ENCODE measurements at places on chromosomes 1 and 21.

DNA sequence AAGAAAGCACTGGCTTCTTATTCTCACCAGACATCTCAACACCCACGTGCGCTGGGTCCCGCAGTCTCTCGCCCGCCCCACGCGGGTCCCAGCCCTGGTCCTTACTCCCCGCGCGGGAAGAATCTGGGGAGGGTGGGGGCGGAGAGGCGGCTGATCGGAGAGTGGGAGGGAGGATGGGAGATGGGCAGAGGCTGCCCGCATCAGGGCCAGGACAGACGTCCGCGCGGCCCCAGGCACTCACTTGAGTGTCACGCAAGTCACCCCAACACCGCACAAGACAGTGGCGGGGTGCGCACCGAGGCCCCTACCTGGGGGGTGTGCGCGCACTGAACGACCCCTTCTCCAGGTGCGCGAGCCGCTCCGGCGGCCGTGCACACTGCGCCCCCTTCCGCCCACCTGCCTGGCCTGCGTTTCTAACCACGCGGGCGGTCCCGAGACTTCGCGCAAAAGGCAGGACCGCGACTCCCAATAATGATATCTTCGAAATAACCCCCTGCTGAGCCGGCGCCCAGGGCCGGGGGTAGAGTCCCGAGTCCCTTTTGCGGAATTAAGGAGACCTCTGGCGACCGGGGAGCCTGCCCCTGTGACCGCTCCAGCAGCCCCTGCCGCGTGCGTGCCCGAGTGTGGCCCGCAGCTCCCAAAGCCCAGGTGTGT, 6.0 kb upstream of the SIM2 start:
- DNase-seq: no peak

- DNase-seq: no peak
These were observed 33.2 kb downstream of the POFUT2 start for GRCh38 chr21:45254460-45254930.

DNA sequence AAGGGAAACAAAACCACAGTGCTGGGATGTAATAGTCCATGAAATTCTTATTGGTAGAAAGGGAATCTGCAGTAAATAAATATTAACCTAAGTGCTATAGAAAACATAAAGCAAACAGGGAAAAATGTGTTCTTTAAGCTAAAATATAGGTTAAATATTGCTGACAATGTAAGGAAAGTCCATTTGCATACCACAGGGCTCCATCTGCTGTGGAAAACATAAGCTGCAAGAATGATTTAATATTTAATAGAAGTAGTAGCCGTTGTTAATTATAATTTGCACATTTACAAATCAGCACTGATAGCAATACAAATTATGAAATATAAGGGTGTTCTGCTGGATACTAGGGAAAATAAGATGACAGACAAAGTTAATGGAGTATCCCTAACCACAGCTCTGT, 444.9 kb upstream of the PKN2 start:
- DNase-seq: no peak

GRCh38 chr1:163367721-163368120, 46.0 kb downstream of the NUF2 start:
- DNase-seq: no peak

DNA sequence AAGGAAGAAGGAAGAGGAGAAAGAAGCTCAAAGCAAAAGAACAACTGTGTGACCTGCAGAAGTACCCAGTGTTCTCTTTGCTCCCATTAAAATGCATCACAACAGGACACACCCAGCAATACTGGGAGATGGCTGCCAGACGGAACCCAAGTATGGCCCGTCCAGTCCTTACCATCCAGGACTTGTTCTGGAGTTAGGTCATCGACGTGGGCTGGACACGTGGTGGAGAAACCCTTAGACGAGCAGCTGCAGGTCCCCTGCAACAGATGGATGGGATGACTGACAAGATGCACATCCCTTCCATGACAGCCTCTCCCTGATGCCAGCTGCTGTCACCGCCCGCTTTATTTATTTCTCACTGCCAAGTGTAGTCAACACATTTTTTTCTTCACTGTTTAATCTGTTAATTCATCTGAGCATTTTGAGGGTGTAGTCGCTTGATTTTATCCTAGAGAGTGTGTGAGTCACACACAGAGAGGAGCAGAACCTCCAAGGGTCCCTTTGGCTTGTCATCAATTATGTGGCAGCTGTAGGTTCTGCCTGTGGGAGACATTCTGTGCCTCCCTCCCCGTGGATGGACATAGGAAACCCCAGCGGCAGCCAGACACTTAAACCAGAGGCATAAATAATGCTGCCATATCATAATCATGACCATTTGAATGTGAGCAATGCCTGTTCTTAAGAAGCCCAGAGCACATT, 80.9 kb downstream of the ABCA4 start:
- DNase-seq: no peak

- no peak for DNase-seq
These were observed 392.7 kb downstream of the NPHP4 start for GRCh38 chr1:5599541-5599940.

DNA sequence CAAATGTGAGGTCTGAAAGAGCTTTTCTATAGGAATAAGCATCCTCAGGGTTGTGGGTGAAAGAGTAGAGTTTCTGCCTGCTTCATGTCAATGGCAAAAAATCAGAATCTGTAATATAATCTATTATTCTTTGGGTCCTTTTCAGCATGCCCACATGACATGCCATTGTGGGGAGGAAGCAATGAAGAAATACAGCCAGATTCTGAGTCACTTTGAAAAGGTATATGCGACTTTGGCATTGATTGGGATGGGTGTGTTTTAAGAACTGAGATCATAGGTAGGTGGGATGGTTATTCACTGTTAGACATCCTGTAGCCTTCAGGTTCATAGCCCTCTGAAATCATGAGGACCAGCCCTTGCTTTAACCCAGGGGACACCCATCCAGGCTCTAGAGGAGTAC, 1.8 kb downstream of the IL20 start:
- DNase-seq: no peak

- no peak for DNase-seq
These were observed 169.4 kb downstream of the ACTL8 start for GRCh38 chr1:17924578-17924977.

DNA sequence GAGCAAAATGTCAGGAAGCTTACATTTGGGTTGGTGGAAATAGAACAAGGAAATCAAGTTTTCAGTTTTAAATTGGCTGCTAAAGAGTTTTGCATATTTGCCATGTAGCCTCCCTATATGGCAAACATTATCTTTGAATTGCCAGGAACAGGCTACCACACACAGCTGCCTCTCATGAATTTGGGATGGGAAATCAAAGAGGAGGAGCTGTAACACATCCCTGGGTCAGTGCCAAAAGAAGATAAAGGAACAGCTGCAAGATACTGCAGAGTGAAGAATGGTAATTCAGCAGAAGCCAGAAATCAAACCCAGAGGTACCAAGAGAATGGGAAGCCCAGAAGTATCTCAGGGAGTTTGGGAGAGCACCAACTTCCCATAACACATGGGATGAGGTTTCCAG, 18.6 kb upstream of the RASAL2 start:
- DNase-seq: no peak

DNA sequence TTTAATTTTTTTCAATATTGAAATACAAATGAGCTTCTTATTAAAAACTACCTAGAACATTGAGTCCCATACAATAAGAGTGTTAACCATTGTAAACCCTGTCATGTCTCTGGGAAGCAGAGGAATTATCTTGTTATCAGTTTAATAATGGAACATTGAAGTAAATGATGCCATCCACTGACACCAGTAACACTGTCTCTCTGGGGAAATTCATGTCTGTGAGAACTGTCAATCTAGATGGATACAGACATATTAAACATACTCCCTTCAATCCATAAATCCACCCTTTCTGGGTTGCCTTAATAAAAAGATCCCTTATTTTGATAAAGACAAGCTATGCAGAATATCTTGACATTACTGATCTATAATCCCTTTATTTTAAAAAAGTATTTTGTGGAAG, 503.2 kb downstream of the DPYD start:
- DNase-seq: no peak

- no peak for DNase-seq
These were observed 49.2 kb downstream of the ALG14 start for GRCh38 chr1:95023399-95024043.

DNA sequence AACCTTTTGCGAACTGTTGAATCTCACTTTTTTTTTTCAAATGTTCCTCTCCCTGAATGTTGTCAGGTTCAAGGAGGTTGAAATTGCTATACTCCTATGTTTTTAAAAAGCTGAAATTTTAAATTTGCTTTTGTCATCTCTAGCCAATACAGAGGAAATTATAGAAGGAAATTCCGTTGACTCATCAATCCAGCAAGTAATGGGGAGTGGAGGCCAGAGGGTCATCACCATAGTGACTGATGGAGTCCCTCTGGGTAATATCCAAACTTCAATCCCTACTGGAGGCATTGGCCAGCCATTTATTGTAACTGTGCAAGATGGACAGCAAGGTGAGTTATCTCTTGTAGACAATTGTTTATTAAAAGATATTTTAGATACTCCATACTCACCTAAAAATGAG, 36.3 kb downstream of the GABPB2 start:
- no peak for DNase-seq

DNA sequence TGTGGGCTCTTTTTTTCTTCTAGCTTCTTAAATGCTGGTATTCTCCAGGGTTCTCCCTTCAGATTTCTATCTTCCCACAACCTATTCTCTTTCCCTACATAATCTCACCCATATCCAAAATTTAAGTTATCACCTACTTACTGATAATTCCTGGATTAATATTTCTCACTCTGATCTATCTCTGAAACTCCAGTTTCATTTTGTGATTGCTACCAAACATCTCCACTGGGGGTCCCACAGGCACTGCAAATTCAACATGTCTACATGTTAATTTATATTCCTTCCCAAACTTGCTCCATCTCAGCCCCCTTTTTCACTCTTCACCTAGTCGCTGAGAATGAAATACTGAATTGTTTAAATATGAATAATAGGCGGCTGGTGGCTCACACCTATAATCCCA, 9.9 kb upstream of the C1orf141 start:
- no peak for DNase-seq

- DNase-seq: no peak
These were observed 65.8 kb downstream of the TRIM11 start for GRCh38 chr1:228340686-228341449.

DNA sequence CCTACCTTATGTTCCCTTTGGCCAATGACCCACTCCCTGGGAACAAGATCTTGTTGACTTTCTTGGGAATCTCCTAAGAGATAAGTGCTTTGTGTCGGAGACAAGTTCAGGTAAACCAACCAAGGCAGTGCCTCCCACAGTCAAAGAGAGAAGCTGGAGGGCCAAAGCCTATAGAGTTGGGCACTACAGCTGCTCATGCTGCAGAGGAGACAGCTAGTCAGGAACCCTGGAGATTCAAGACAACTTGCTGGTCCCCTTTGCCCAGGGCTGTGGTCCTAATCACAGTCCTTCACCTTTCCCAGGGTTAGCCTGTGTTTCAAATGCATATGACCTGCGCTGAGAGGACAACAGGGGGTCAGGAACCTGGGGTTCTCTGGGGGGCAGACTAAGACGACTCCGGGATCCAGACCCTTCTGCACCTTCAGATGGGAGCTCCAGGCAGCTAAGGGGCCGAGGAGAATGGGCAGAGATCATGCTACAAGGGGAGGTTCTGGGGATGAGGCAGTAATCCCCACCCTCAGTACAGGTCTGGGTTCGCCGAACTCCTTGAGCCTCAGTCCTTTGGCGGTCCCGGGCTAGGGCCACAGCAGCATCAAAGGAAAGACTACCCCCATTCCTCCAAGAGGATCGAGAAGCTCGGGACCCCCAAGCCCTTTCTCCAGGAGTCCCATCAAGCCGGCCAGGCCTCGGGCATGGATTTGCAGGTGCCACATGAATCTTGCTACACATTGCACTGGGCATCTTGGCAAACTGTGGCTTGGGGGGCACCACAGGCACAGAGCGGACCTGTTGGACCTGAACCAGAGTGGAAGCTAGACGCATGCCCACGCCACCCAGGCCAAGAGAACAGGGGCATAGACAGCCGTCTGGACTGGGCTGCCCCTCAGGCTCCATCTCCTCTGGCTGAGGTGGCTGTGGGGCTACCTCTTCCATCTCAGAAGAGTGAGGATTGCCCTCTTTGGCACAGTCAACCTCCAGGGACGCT, 2.0 kb upstream of the USF1 start:
- DNase-seq: no peak

- DNase-seq: no peak
These were observed 23.0 kb downstream of the S100A10 start for GRCh38 chr1:151970626-151971025.

GRCh38 chr1:68136187-68136586, 85.8 kb upstream of the DIRAS3 start:
- DNase-seq: no peak

GRCh38 chr1:17053685-17054410, at the start of gene SDHB:
TSS of gene SDHB (minus strand) at chr1:17054032. CDS start at chr1:17054019, 13 bp downstream.
- DNase-seq: peak; percentile 99

GRCh38 chr21:46562964-46563607, 41.8 kb downstream of the S100B start:
- no peak for DNase-seq

DNA sequence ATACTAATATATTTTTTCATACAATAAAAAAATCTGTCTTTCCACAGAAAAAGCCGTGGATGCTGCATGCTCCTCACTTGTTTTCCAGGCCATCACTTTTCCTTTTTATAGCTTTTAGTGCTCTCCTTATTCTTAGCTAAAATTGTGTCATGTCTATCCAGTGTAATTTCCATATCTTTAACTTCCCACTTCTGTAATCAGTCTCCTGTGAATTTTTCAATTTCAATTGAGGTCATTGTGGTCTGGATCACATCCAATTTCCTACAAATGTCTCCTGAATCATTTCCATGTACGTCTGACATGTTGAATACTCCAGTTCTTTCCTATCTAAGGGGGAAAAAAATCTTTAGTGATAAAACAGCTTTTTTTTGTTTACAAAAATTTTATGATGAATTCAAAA, 838.2 kb upstream of the B3GALT2 start:
- DNase-seq: no peak

DNA sequence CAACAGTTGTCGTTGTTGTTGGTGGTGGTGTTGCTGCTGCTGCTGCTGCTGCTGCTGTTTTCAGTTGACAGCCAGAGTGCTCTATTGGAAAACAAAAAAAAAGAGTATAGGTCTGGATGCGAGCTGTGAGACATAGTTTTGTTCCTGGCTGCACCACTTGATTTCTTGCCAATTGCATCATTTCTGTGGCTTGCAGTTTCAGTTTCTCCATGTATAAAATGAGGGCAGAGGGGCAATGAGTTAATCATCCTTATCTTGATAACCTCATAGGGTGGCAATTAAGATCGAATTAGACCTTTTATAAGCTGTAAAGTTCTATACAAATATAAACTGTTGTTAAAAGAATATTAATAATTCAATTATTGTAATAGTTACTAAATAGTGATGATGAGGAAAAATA, 156.7 kb downstream of the DMRTA2 start:
- no peak for DNase-seq

DNA sequence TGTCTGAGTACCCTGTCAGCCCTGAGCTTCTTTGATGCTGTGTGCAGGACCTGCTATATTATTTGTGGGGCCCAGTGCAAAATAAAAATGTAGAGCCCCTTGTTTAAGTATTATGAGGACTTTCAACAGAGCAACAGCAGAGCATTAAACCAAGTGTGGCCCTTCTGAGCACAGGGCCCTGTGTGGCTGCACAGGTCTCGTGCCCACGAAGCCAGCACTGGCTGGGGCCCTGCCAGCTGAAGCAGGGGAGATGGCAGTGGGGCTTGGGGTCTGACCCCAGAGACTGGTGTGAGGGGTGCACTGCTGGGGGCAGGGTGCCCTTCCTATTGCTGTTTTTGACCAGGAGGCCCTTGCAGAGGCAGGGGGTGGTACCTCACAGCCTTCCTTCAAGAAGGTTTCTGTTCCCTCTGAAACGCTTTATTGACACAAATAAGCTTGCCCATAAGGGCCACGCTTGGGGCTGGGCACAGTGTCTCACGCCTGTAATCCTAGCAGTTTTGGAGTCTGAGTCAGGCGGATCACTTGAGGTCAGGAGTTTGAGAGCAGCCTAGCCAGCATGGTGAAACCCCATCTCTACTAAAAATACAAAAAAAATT, 2.2 kb upstream of the SEMA4A start:
- no peak for DNase-seq
